ENCODE measurements at places on chromosomes 12 and 14.

DNA sequence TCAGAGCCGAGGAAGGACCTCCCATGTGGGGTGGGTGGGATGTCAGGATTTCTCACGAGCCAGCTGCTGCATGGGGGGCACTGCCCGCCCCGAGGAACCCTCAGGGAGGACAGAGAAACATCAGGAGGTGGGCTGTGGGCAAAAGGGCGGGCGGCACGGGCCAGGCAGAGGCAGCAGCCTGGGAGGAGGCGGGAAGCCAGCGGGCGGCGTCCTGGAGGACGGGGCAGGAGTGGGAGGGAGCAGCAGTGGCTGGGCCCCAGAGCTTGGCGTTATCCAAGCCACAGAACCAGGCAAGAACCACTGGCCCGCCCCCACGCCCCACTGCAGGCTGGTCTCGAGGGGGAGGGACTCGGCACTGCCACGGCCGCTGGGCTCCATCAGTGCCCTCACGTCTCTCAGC lies 2.4 kb downstream of the C14orf180 start:
- DNase-seq, result no peak

DNA sequence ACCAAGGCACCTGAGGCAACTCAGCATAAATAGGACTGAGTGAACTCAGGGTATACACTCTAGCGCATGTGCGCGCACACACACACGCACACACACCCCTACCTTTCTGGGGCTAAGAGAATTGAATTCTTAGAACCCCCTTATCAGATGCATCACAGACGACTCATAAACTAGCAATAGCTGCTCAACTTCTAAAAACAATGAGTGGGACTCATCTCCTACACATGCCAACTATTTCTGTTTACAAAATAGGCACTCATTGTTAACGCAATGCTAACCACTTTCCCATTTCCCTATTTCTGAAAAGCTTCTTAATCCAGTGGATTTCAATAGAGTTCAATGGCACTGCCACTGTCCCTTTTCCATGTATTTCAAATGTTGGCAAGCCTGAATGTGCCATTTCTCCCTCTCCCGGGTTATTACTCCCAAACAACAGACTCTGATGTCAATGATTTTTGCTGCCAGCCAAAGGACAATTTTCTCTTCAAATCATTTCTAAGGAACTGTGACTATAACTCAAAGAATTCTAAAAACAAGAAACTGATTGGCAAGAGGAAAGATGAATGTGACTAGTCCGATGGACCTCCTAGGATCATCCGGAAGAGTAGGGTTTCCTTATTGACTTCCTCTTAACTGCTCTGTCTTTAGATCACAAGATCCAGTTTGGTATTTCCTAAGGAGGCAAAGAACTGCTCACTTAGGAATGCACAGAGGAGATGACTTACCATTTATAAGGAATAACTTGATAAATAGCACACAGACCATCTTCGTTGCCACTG lies 48.8 kb downstream of the SLC38A1 start:
- DNase-seq, result peak; percentile 72

- no peak for DNase-seq
Measured at GRCh38 chr12:107485731-107486130, 199.9 kb upstream of the PWP1 start.

DNA sequence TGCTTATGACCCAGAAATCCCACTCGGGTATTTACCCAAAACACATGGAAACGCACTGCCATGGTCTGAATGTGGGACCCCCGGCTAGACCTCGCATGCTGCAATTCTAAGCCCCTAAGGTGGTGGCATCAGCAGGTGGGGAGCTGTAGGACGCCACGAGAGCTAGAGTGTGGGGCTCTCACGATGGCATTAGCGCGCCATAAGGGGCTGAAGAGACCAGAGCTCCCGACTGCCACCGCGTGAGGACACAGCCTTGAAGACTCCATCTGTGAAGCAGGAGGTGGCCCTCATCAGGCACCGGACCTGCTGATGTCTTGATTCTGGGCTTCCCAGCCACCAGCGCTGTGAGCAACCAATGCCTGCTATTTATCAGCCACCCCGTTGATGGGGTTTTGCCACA lies 40.3 kb downstream of the RIMBP2 start:
- no peak for DNase-seq

- no peak for DNase-seq
Measured at GRCh38 chr14:52949711-52950409, 990 bp downstream of the FERMT2 start.

DNA sequence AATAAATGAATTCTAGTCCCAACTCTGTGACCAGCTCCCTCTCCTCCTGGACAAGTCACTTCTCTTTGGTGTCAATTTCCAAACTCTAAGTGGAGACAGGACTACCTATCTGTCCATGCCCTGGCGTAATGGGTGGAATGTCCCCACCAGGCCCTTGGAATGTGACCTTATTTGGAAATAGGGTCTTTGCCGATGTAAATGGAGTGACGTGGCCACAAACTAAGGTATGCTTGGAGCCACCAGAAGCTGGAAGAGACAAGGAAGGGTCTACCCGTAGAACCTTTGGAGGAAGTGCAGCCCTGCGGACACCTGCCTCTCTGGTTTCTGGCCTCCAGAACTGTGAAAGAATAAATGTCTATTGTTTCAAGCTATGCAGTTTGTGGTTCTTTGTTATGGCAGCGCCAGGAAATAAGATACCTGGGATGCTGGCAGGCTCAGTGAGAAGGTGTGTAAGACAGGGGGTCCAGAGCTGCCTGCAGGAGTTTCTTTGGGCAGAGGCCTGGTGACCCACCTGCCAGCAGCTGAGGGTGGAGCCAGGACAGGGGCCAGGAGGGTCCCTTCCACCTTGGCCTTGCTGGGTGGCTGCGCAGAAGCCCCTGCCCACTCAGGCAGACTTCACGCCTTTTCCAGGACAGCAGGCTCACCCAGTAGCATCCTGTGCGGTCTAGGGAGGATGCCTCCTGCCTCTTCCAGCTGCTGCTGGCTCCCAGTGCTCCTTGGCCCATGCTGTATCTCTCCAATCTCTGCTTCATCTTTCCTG lies 45.8 kb downstream of the ARL6IP4 start:
- no peak for DNase-seq

DNA sequence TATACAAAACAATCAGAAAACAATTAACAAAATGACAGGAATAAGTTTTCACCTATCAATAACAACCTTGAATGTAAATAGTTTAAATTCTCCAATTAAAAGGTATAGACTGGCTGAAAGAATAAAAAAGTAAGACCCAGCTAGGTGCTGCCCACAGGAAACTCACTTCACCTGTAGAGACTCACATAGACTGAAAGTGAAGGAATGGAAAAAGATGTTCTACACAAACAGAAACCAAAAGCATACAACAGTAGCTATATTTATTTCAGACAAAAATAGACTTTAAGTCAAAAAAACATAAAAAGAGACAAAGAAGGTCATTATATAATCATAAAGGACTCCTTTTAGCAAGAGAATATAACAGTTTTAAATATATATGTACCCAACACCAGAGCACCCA lies 152.4 kb upstream of the PWP1 start:
- DNase-seq, result no peak

- no peak for DNase-seq
Measured at GRCh38 chr14:63867933-63868921, 15.4 kb downstream of the SYNE2 start.

- DNase-seq, result no peak
Measured at GRCh38 chr14:28130610-28131284, 635.8 kb upstream of the FOXG1 start.

DNA sequence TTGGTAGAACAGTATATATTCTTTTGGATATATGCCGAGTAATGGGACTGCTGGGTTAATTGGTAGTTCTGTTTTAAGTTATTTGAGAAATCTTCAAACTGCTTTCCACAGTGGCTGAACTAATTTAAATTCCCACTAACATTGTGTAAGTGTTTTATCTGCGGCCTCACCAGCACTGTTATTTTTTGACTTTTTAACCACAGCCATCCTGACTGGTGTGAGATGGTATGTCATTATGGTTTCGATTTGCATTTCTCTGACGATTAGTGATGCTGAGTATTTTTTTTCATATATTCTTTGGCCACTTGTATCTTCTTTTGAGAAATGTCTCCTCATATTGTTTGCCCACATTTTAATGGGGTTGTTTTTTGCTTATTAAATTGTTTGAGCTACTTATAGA lies 357.4 kb downstream of the C12orf50 start:
- no peak for DNase-seq

GRCh38 chr12:5840944-5841343 lies 104.1 kb downstream of the ANO2 start:
- no peak for DNase-seq

DNA sequence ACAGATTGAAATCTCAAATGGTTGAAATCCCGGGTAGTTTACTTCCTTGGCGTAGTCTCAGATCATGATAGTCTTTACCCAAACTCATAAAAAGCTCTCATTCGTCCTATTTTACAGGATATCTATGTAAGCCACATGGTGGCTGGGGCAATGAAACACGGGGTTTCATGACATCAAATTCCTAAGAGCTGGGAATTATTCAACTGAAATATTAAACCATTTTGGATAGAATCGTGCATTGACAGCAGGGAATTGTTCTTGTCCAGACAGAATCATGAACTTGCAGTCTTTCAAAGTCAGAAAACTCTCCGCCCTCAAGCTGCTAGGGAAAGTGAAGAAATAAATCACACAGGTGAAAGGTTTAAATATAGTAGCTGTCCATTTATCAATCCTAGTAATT lies 33.2 kb upstream of the PRKAB1 start:
- DNase-seq, result no peak

- DNase-seq, result no peak
Measured at GRCh38 chr14:27528328-27528727, 930.5 kb upstream of the NOVA1 start.

DNA sequence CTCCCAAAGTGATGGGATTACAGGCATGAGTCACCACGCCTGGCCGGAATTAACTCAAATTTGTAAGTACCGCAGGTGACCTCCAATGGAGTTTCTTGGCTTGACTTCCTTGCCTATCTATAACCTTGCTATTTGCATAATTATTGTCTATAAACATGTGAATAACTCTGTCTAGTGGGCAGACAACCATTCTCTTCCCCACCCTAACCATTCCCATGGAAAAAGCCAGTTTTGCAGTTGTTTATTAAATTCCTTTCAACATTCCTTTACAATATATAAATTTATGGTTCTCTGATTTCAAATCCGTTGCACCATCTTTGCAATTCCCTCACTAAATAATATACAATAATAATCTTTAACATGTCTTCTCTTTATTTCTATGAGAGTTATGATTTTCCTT lies 61.0 kb upstream of the ZDHHC17 start:
- DNase-seq, result no peak

GRCh38 chr12:22527999-22528398 lies 16.3 kb downstream of the C2CD5 start:
- DNase-seq, result no peak

DNA sequence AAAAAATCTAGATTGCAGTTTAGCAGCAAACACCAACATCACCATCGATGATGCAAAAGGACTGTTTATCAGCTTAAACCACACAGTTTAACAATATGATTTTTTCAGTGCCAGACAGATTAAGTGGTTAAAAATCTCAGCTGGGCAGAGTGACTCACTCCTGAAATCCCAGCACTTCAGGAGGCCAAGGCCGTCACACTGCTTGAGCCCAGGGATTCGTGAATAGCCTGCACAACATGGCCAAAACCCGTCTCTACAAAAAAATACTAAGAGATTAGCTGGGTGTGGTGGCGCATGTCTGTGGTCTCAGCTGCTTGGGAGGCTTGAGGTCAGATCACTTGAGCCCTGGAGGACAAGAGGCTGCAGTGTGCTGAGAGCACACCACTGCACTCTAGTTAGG lies 8.9 kb downstream of the RSRC2 start:
- DNase-seq, result no peak
